ENCODE measurements at places on chromosomes 12 and 14.

DNA sequence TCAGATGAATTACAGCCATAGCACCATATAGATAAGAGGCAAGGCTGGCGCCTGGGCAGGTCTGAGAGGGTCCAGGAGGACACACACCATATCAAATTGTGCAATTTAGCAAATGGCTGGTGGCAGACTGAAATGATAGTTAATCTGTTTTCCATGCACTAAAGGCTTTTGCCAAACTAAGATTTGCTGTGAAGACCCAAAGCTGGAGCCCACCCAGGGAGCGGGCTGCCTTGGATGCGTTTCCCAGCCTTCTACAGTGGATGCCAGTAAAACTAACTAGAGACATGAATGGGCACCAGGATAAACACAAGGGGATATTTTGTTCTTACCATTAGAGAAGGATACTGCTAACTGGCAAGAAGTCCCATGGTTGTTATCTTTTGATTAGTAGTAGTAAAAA is 475.1 kb downstream of the DPF3 start:
- no peak for DNase-seq

DNA sequence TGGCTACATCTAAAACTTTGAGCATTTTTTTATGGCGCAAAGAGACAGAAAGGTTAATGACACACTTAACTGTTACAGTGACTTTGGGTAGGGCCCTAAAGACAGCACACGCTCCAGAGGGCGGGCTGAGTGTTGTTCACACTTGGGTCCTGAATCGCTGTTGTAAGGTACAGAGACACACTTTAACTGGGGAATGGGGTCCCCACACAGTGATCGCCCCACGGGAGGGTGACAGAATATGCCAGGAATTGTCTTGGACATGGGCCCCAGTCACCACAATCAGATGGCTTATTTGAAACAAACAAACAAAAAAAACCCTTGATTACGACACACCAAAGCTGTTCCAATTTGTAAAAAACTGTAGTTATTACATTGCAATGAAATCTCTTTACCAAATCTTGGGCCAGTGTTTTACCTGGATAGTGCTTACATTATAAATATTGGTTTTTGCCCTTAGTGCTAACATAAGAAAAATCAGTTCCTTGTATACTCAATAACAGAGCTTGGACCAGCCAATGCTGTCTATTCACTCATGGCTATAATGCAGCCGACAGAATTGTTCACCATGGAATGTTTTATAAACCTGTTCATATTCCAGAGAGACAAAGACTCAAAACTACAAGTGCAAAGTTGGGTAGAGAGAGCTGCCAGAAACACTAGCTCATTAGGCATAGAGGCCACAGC is 28.3 kb downstream of the KCTD10 start:
- DNase-seq = no peak

DNA sequence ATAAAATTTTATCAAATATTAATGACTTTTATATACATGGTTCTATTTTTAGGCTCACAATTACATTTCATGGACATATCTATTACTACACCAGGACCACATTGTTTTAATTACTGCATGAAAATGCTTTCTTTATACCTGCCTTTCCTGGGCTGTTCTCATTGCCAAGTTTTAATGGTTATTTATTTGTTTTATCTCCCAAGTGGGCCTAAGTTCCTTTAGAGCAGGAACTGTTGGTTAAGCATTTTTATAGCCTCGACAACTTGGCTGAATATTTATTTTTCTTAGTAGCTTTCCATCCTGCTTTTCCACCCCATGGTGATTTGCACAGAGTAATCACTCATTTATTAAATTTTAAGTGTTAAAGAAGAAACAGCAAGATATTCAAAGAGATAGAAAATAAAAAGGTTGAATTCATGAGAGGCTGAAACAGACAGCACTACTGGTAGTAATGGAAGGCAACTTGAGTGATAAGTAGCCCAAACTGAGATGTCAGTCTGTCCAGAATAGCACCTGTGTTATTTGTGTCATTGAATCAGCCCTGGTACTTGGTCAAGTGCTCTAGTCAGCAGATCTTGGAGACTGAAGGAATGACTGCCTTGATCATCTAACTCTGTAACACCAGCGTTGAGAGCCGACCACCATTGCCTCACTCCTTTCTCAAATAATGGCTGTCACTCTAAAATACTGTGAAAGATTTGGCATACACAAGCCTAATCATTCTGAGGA is 119.1 kb upstream of the EGLN3 start:
- no peak for DNase-seq

DNA sequence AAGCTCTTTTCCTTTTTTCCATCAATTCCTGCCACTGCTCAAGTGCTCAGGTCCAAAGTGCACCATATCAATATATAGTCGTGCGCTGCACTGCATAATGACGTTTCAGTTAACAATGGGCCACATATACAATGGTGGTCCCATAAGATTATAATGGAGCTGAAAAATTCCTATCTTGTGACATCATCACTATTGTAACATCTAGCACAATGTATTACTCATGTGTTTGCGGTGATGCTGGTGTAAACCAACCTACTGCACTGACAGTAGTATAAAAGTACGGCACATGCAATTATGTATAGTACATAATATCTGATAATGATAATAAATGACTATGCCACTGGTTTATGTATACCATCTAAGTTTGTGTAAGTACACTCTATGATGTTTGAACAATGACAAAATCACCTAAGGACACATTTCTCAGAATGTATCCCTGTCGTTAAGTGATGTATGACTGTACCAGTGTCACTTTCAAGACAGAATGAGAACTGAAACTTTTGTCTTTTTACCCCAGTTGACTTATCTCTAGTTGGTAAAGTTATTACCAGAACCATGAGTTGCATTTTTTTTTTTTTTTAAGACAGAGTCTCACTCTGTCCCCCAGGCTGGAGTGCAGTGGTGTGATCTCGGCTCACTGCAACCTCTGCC is 53.7 kb upstream of the INSM2 start:
- DNase-seq = no peak

- DNase-seq = no peak
Measured at GRCh38 chr12:132541200-132541599, 51.2 kb downstream of the FBRSL1 start.

DNA sequence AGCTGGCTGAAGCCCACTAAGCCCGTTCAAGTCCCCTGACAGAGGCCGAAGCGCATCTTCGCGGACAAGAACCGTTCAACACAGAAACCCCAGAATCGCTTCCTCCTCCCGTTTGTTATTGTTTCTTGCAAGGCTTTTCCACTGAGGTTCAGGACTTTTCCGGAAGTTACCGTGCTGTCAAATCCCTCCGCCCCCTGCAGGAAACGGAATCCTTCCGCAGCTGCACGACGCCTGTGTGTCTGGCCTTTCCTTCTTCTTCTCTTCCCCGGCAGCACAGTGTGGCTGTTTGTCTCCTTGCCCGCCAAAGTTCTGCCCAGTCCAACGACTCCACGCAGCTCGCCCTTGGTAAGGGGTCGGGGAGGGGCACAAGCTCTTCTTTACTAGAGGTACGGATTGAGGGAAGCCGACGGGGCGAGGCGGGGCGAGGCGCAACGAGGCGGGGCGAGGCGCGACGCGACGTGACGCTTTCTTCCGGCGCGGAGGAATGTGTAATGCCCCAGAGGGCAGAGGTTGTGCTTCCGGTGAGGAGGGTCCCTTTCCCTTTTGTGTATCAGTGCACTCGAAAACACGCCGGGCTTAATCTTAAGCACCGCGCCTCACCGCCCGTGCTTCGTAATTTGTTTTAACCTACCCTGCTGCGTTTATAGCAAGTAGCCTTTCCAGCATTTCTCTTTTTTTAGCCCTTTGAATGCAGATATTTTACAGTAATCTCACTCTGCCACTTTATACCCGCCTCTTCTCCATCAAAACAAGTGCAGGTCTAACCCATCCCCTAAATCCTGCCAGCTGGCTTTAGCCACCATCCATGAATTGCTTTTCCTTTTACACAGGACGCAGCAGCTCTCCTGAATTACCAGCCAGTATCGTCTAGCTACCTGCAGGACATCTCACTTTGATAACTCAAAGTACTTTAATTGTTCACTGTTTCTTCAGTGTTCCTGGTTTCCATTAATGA is at the start of gene KDM5A:
TSS of gene KDM5A (minus strand) at position 179 of the 955 bp plus-strand sequence. CDS start 229 bp downstream, outside the sequence.
- DNase-seq = peak; percentile 91

GRCh38 chr14:106790189-106791036 is 1264.0 kb downstream of the TMEM121 start:
- DNase-seq = peak; percentile 90

- DNase-seq = no peak
Measured at GRCh38 chr14:65565948-65566347, 153.4 kb downstream of the FUT8 start.

DNA sequence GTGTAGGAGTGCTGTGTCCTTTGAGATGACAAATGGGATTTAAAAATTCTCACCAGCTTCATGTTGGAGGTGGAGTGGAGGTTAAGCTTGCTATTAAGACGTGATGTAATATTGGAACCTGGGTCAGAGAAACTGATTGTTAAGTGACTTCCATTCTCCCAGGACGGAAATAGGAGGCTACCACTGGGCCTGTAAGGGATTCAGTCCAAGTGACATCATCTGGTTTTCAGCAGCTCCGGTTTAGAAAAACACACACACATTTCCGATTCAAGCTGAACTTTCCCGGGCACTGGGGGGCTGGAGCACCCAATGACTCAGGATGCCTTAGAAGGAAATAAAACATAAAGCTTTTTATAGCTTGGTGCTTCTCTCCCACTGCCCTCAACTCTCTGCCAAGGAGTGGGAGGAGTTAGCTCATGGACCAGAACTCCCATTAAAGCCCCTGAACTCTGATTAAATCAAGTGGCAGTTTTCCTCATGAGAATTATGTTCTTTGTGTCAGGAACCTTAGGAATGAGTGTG is 12.4 kb downstream of the CALM1 start:
- no peak for DNase-seq

DNA sequence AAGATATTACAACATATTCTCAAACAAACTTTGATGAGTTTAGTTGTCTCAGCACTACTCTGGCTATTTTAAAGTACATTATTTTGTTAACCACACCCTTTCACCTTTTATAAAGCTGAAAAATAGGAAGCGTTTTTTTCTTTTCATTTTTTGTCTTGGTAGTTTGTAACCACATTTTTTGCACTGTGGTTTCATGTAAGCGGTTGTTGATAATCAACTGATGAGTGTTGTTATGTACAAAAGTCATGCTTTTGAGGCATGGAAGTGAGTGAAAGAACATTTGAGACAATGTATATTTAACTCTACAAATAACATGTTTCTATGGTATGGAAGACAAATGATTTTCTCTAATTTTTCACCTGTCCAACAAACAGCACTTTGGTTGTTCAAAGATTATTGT is 52.1 kb upstream of the ATP2B1 start:
- DNase-seq = no peak

Measured in activated CD4-positive, alpha-beta T cell treated with anti-CD3 and anti-CD28 coated beads for 48 hours (primary cell).